ENCODE measurements at places on chromosomes 1 and 21.

DNA sequence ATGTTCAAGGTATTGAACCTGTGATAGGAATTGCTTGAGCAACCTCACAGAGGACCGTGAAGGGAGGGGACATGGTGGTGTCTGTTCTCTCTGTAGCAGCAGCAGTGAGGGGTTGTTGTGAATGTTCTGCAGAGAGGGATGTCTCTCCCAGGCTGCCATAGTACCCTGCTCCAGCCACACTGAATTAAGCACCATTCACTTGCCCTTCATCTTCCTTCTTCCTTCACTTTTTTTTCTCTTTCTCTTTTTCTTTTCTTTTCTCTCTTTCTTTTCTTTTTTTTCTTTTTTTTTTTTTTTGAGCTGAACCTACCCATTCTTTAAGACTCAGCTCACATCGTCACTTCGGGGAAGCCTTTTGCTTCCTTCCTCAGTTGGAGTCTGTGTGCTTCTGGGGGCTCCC lies 89.5 kb downstream of the CNIH3 start:
- DNase-seq, result no peak

DNA sequence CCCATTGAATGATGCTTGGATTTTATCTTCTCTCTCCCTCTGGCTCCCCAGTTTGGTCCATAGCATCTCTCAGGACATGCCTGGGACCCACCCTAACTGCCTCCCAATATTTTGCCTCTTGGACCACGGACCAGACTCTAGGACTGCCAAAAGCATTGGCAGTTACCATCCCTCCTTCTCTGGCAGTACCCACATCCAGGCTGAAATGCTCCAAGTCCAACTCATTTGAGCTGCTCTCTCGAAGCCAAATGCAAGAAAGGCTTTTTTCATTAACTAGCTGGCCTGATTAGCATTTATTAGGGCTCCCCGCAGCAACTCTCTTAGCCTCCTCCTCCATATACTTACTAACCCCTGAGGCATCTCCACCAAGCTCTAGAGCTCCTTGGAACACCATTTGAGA lies 140.0 kb upstream of the GRIK3 start:
- DNase-seq, result no peak

DNA sequence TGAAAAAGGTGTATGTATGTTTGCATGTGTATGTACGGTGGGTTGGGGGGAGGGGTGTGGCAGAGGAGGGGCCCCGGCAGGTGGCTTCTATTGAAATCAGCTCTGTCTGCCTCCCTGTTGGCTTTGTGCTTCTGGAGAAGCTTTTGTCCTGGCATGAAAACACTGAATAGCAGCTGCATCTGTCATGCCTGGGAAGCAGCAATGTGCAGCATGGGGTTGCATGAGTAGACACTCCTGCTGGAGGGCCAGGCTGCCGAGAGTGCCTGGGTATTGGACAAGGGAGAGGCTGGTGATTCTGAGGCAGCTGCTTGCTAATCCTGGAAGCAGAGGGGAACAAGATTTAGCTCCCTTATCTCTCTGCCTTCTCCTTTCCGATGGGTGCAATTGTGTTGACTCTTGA lies 20.5 kb downstream of the MAPKAPK2 start:
- DNase-seq, result no peak

DNA sequence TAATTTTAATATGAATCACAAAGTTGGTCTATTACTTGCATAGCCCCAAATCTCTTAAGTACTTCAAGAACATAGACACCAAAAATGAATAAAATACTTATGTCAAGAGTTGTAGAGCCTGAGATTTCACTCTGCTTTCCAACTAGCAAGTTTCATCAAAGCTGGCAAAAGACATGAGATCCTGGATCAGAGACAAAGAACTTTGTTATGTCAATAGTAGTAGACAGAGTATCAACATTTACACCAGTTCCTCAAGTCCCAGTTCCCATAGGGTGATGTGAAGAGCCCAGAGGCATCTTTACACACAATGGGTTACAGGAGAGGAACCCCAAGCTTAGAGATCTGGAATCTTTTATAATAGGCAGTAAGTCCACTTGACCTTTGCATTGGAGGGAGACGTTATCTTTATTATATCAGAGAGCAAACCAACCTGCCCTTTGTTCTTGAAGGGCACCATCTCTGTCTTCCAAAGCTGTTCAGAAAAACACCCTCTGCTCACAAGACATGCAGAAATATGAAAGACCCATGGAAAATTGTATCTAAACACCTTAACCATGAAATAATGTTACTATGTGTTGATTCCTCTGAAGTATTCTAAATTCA lies 174.4 kb upstream of the GALNT2 start:
- DNase-seq, result no peak

DNA sequence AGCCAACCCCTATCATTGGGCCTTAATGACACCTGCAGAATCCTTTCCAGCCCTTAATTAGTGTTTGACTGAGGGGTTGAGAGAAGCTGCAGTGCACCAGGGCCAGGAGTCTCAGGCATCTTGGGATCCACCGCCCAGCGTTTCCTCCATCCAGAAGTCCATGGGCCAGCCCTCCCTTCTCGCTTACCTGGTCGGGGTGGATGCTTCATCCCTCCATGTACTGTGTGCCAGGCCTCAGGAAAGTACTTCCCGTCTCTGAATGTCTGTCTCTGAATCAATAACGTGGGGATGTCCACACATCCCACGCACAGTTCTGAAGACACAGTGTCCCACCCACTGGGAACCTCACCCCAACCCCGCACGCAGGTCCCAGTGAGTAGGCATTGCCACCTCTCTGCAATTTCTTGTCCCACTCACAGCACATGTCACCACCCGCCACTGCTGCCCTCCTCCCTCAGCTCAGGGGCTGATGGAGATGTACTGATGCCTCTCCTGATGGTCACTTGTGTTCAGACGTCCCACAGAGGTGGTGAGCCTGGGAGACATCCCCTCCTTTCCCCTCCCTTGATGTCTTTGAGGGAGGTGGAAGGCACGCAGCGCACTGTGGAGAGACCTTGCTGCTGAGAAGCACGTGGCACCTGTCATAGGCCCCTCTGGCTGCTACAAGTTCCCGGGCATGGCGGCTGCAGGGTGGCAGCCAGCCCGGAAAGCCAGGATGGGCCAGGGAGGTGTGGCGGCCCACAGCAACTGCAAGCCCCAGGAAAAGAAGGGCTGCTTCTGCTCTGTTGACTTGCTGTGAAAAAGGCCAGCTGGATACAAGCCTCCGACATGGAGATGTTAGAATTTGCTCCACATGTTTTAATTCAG lies 29.4 kb upstream of the PRSS38 start:
- no peak for DNase-seq
